ENCODE measurements at places on chromosomes 6 and 20. TPM values are rescaled to one million over a fixed set of nuclear protein-coding genes. Genes with fewer than 3 reads are reported as not detected.

DNA sequence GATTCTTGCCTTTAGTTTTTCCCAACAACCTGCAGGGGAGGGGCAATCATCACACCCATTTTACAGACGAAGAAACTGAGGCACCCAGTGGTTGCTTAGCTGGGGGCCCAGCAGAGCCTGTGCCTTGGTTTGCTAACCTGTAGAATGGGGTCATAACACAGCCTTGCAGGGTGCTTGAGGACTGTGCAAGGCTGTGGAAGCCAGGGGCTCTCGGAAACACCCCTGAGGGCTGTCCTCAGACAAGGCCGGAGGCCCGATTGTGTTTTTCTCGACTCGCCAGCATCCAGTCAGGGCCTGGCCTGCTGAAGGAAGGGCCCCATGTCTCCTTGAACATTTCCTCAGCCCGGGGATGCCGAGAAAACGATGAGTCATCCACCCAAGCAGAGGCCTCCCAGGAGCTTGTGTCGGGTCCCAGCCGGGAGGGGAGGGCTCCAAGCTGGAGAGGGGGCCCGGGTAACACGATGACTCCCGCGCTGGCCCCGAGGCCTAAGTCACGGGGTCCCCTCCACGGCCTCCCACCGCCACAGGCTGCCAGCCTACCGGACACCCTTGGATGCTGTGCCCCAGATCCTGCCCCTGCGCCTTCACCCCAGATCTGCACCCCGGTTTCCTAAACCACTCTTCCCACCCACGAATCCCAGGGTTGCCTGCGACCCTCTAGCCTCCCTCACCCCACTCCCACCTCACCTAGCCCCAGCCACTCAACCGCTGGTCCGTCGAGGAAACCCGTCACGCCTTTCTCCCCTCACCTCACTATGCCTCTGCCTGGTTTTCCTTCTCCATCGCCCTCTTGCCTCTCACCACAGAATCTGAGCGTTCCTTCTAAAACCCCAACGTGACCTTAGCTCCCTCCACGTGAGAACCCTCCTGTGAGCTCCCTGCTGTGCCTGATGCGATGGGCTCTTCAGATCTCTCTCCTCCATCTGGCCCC, 10.6 kb downstream of the NOL4L start:
- H3K27ac ChIP-seq = no peak overlapping the region
- no peak for DNase-seq
- H3K27me3 ChIP-seq = peaks cover 13% of the 10 kb centered on the region
- peaks cover 1% of the 10 kb centered on the region for H3K4me1 ChIP-seq
- H3K36me3 ChIP-seq = no peaks in the 10 kb centered on the region
- no peak overlapping the region for H3K4me3 ChIP-seq

Gene EPHA7
- 32.2 TPM for total RNA-seq

Gene GPR6
- not detected for total RNA-seq

Gene PLCB4
- 17.2 TPM for total RNA-seq

GRCh38 chr20:19813846-19814640, 56.0 kb downstream of the RIN2 start:
- H3K36me3 ChIP-seq = peaks cover 19% of the 10 kb centered on the region
- no peak overlapping the region for H3K27ac ChIP-seq
- H3K27me3 ChIP-seq = no peaks in the 10 kb centered on the region
- H3K4me3 ChIP-seq = no peak overlapping the region
- peaks cover 3% of the 10 kb centered on the region for H3K4me1 ChIP-seq
